ENCODE measurements at places on chromosomes 11 and 22. TPM values are rescaled to one million over a fixed set of nuclear protein-coding genes. Genes with fewer than 3 reads are reported as not detected.

DNA sequence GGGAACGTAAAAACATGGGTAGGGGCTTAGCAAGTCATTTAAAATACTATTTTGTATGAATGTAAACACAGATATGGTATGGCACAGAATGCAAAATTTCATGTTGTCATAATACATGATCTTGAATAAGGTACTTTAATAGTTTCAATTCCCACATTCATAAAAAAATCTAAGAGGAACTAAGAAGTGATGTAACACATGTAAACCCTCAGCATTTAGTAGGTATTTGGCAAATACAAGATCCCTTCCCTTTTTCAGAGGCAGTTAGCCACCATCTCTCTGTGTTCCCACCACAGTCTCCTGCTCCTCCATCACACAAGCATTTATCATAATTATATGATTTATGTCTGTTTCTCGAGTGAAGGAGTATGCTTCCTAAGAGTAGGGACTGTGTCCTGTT, 251.8 kb downstream of the TENM4 start:
- H3K36me3 ChIP-seq = no peaks in the 10 kb centered on the region
- no peak overlapping the region for H3K27ac ChIP-seq
- no peaks in the 10 kb centered on the region for H3K4me1 ChIP-seq
- H3K4me3 ChIP-seq = no peak overlapping the region
- no peak for DNase-seq

DNA sequence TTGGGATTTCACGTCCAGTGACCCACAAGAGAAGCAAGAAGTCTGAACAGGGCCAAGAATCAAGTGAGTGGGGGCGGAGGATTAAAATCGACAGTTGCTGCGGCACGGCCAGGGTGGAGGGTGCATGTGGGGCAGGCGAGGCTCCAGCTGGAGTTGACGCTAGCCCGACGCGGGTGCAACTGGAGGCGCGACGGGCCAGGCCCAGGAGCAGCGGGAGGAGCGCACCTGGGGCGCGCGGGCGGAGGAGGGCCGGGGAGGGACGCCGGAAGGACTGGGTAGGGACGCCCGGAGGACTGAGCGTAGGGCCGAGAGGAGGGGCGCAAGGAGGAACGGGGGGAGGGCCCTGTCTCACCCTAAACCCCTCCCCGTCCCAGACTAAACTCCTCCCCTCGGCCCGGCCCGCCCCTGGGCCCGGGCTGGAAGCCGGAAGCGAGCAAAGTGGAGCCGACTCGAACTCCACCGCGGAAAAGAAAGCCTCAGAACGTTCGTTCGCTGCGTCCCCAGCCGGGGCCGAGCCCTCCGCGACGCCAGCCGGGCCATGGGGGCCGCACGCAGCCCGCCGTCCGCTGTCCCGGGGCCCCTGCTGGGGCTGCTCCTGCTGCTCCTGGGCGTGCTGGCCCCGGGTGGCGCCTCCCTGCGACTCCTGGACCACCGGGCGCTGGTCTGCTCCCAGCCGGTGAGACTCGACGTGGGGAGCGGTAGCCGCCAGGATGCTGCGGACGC, at the start of gene IL17RA:
IL17RA (plus strand) TSS at position 447 of the 723 bp plus-strand sequence; CDS start at position 539, 92 bp downstream.
- peak within 1 kb of the TSS; percentile 78 for H3K4me3 ChIP-seq
- H3K27ac ChIP-seq = peak within 1 kb of the TSS; percentile 73
- DNase-seq = peak; percentile 75
- peaks cover 8% of the 10 kb centered on the region for H3K4me1 ChIP-seq
- H3K27me3 ChIP-seq = no peaks in the 10 kb centered on the region
- H3K36me3 ChIP-seq = no peaks in the 10 kb centered on the region

Gene C11orf86
- not detected for total RNA-seq

GRCh38 chr22:17470880-17471500, 92.3 kb upstream of the SLC25A18 start:
- no peaks in the 10 kb centered on the region for H3K4me1 ChIP-seq
- no peak for DNase-seq
- no peak overlapping the region for H3K27ac ChIP-seq
- H3K4me3 ChIP-seq = no peak overlapping the region
- H3K27me3 ChIP-seq = no peaks in the 10 kb centered on the region

Gene SYT13
- total RNA-seq = 0.50 TPM

DNA sequence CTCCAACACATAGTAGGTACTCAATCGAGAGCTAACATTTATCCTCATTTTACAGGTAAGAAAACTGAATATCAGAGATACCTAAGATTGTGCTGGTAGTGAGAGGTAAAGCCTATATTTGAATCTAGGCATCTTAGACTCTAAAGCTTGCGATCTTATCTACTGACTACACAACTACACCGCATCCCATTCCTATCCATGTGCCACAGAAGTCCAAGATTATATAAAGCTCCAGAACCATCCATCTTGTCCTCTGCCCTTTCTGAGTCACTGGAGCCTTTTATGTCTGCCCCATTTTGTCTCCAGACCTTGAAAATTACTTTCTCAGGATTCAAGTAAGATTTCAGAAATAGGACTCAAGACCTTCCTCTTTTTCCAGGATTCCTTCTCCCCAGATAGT, 84.4 kb downstream of the OR5AK2 start:
- H3K27me3 ChIP-seq = no peaks in the 10 kb centered on the region
- no peaks in the 10 kb centered on the region for H3K36me3 ChIP-seq
- H3K4me3 ChIP-seq = no peak overlapping the region

GRCh38 chr11:27363576-27364117, 632 bp upstream of the CCDC34 start:
- peak overlapping the region; percentile 44 for H3K27ac ChIP-seq
- H3K27me3 ChIP-seq = no peaks in the 10 kb centered on the region
- peaks cover 14% of the 10 kb centered on the region for H3K36me3 ChIP-seq
- peak overlapping the region; percentile 93 for H3K4me3 ChIP-seq
- DNase-seq = no peak
- H3K4me1 ChIP-seq = peaks cover 13% of the 10 kb centered on the region

Gene CFAP300
- 0.65 TPM for total RNA-seq

Gene OVOL1
- 0.22 TPM for total RNA-seq

GRCh38 chr22:50260801-50261614, 475 bp downstream of the MAPK12 start:
- peak overlapping the region; percentile 68 for H3K4me3 ChIP-seq
- no peaks in the 10 kb centered on the region for H3K27me3 ChIP-seq
- DNase-seq = peak; percentile 64
- H3K36me3 ChIP-seq = no peaks in the 10 kb centered on the region
- H3K27ac ChIP-seq = peak overlapping the region; percentile 58

DNA sequence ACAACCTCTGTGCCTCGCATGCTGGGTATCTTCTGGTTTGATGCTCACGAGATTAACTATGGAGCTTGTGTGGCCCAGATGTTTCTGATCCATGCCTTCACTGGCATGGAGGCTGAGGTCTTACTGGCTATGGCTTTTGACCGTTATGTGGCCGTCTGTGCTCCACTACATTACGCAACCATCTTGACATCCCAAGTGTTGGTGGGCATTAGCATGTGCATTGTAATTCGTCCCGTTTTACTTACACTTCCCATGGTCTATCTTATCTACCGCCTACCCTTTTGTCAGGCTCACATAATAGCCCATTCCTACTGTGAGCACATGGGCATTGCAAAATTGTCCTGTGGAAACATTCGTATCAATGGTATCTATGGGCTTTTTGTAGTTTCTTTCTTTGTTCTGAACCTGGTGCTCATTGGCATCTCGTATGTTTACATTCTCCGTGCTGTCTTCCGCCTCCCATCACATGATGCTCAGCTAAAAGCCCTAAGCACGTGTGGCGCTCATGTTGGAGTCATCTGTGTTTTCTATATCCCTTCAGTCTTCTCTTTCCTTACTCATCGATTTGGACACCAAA, 516 bp downstream of the OR52J3 start:
- no peak overlapping the region for H3K27ac ChIP-seq
- no peaks in the 10 kb centered on the region for H3K4me1 ChIP-seq
- no peaks in the 10 kb centered on the region for H3K27me3 ChIP-seq
- DNase-seq = no peak

DNA sequence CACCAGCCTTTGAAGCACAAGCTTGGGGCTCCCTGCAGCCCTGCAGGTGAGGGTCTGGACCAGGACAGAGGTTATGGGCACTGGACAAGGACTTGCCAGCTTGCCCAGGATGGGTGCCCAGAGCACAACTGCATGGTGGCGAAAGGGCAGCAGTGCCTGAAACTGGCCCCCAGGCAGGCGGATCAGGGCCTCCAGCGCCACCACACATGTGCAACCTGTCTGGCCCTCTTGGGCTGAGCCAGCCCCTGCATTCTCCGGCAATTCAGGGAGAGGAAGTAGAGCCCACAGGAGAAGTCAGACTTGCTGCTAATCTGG, 18.8 kb downstream of the MB start:
- peaks cover 3% of the 10 kb centered on the region for H3K27me3 ChIP-seq
- H3K27ac ChIP-seq = no peak overlapping the region
- H3K4me3 ChIP-seq = no peak overlapping the region
- H3K36me3 ChIP-seq = no peaks in the 10 kb centered on the region
- peaks cover 6% of the 10 kb centered on the region for H3K4me1 ChIP-seq

DNA sequence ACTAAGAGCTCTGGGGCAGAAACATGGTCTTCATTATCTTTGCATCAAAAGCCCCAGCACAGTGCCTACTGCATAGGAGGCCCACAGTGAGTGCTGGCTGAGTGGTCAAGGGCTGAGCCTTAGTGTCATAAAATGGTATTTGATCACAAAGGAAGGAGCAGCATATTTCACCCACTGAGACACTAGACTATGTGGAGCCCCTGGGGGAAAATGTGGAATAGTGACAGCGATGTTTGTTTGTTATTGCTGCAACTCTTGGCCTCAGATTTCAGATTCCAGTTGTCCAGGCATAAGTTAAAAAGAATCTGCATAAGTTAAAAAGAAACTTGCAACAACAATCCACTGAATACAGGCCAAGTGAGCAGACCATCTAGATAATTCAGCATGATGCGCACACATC, 7.0 kb downstream of the KIRREL3 start:
- no peaks in the 10 kb centered on the region for H3K36me3 ChIP-seq
- peaks cover 44% of the 10 kb centered on the region for H3K4me1 ChIP-seq
- peak overlapping the region; percentile 48 for H3K4me3 ChIP-seq
- H3K27ac ChIP-seq = peak overlapping the region; percentile 100

- H3K4me3 ChIP-seq = no peak overlapping the region
- no peak overlapping the region for H3K27ac ChIP-seq
- no peaks in the 10 kb centered on the region for H3K27me3 ChIP-seq
Observed at GRCh38 chr11:14275076-14275475, 83.9 kb downstream of the RRAS2 start.

DNA sequence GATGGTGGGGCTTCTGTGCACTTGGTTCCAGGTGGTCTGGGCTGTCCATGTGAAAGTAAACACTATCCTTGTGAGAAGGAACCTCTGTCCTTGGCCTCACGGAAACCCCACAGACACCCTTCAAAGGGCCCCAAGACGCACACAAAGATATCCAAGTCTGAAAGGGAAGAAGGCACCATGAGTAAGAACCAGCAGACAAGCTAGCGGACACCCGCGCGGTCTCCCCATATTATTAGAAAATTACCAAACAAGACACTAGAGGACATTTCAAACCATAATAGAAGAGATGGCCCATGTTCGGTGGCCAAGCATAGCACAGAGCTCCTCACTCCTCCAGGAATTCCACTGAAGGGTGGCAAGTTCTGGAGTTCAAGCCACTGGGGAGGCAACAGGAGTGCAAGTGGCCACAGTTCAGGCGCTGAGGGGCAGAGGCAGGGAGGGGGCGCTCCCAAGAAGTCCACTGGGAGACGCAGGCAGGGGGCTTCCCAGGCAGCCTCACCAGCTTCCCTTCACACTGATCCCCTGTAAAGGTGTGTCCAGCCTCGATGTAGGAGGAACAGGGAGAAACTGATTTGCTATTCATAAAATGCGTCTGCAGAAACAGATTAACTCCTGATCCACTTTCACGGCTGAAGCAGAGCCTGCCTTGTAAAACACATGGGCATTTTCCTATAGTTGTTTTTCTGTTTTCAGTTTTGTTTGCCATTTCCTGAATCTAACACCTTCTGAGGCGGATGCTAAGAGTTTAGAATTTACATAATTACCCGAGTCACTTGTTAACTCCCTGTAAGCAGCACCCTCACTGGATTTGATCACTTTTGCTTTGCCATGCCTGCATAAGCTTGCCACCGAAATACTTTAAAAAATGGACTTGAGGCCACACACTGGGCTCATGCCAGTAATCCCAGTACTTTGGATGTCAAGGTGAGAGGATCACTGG, 9.1 kb upstream of the PPARA start:
- H3K27me3 ChIP-seq = no peaks in the 10 kb centered on the region
- no peaks in the 10 kb centered on the region for H3K36me3 ChIP-seq
- no peak overlapping the region for H3K4me3 ChIP-seq
- DNase-seq = no peak
- H3K27ac ChIP-seq = no peak overlapping the region
- H3K4me1 ChIP-seq = no peaks in the 10 kb centered on the region

GRCh38 chr11:71117311-71117710, 135.1 kb downstream of the SHANK2 start:
- no peak for DNase-seq
- H3K27me3 ChIP-seq = no peaks in the 10 kb centered on the region
- H3K36me3 ChIP-seq = no peaks in the 10 kb centered on the region
- H3K4me3 ChIP-seq = no peak overlapping the region
- no peak overlapping the region for H3K27ac ChIP-seq
- no peaks in the 10 kb centered on the region for H3K4me1 ChIP-seq

Gene GRIK4
- total RNA-seq = 3.9 TPM

DNA sequence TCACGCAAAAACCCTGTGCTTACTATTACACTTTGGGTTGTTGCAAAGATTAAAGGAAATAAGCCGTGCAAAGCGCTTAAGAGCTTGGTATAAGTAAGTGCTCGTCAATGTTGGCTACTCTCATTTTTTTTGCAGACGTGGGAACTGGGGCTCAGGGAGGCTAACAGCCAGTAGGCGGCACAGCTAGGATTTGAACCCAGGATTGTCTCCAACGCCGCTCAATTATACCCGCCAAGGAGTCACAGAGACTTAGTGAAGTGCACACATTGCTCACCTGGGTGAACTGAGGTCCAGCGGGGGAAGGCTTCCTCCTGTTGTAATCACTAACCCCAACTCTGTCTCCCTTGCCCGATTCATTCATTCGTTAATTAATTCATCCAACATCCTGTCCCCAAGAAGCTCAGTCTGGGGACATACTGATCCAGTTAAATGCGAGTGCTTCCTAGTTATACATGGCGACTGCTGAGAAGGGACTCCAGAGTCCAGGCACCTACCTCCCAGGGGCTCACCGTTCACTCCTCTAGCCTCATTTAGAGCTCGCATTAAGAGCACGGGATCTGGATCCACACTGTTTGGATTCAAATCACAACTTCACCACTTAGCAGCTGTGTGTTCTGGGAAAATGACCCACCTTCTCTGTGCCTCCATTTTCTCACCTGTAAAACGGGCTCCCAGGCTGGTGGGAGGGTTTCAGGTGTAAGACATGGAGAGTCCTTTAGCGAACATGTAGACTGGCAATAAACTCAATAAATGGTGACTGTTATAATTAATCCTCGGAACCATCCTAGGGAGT, 838 bp upstream of the MTFP1 start:
- H3K36me3 ChIP-seq = peaks cover 3% of the 10 kb centered on the region
- H3K27me3 ChIP-seq = no peaks in the 10 kb centered on the region
- H3K4me1 ChIP-seq = peaks cover 63% of the 10 kb centered on the region

- H3K27ac ChIP-seq = no peak overlapping the region
- no peaks in the 10 kb centered on the region for H3K36me3 ChIP-seq
- no peak for DNase-seq
- H3K4me3 ChIP-seq = no peak overlapping the region
- H3K27me3 ChIP-seq = no peaks in the 10 kb centered on the region
Observed at GRCh38 chr11:82810326-82810725, 76.7 kb upstream of the FAM181B start.

Gene FOLR3
- total RNA-seq = not detected

Gene FXYD6
- total RNA-seq = 8.1 TPM

Data from astrocyte (in vitro differentiated cells and primary cell).